ENCODE measurements at places on chromosomes 3 and 15.

- DNase-seq = no peak
These were observed 1.3 kb downstream of the GOLGA8A start for GRCh38 chr15:34436126-34436955.

- no peak for DNase-seq
These were observed 259.9 kb downstream of the OPA1 start for GRCh38 chr3:193852901-193853300.

DNA sequence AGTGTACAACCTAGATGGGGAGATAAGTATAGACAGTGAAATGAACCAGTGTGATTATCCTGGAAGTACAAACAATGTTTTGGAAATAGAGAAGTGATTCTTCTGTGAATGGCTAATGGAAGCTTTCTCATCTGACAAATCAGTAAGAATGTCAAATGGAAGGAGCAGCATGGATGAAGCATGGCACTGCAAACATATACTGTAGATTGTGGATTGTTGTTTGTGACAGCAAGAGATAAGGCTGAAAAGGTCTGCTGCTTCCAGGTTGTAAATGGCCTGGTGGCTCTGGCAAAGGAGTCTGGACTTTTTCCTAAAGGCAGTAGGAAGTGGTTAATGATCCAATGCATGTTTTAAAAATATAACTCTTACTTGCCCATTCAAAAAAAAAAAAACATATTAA is 71.3 kb downstream of the FBN1 start:
- DNase-seq = no peak

DNA sequence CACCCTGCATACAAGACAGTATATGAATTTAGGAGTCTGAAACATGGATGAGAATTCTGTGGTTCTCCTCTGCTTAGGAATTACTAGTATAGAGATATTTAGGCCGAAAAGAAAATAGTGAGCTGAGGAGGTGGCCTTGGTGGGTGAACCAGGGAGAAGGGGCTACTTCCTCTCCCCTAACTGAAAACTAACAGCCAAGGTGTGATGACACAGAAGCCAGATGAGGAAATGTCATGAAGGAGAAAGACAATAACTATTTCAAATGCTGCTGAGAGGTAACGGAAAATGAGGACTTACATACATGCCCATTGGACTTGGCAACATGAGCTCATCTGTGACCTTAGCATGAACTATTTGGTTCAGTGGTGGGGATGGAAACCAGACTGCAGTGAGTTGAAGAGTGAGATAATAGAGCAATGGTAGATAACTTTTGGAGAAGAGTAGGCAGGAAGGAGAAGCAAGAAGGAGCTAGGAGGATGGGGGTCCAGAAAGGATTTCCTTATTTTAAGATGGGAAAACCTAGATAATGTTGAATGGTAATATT is 114.4 kb upstream of the TSPAN3 start:
- DNase-seq = no peak

DNA sequence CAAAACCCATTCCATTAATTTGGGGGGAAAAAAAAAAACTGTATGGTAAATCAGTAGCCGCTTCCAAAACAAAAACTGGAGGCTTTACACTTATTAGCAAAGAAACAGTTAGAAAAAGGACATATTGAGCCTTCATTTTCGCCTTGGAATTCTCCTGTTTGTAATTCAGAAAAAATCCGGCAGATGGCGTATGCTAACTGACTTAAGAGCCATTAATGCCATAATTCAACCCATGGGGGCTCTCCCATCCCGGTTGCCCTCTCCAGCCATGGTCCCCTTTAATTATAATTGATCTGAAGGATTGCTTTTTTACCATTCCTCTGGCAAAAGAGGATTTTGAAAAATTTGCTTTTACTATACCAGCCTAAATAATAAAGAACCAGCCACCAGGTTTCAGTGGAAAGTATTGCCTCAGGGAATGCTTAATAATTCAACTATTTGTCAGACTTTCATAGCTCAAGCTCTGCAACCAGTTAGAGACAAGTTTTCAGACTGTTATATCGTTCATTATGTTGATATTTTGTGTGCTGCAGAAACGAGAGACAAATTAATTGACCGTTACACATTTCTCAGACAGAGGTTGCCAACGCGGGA is 9.4 kb upstream of the RPL24 start:
- DNase-seq = no peak

DNA sequence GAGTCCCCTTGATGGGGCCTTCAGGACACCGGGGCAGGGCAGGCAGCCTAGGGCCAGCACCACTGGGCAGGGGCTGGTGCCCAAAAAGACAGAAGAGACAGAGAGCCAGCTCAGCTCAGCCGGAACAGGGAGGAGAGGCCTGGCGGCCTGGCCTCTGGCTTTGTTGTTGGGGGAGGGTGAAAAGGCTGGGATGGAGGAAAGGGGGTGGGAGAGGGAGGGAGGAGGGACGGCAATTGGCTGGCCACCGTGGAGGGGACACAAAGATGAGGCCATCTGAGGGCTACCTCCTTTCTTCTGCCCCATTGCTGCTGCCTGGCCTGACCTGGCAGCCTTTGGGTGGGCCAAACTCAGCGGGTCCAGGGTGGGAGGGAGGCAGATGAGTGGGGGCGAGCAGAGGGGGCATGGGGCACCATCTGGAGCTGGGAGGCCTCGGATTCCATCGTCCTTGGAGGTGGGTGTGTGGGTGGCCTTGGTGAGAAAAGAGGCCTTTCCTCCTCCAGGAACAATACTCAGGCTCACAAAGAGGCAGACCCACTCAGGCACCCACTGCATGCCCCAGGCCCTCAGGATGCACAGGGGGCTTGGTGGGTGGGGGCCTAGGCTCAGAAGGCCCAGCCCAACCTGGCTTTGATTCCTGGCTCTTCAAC is 9.3 kb downstream of the EFCC1 start:
- DNase-seq = no peak

- DNase-seq = no peak
These were observed 173.2 kb downstream of the THSD4 start for GRCh38 chr15:71288348-71288955.

- no peak for DNase-seq
These were observed 103.1 kb downstream of the KLHL25 start for GRCh38 chr15:85691350-85692240.

GRCh38 chr3:140252812-140253656 is 318.0 kb downstream of the CLSTN2 start:
- no peak for DNase-seq

- no peak for DNase-seq
These were observed 201.1 kb downstream of the NR1D2 start for GRCh38 chr3:24145981-24146822.

Data from cortex of kidney (tissue), 1 donor.